Right renal pelvis (tissue), 4 donors: ENCODE measurements at places on chromosomes 4 and X.

DNA sequence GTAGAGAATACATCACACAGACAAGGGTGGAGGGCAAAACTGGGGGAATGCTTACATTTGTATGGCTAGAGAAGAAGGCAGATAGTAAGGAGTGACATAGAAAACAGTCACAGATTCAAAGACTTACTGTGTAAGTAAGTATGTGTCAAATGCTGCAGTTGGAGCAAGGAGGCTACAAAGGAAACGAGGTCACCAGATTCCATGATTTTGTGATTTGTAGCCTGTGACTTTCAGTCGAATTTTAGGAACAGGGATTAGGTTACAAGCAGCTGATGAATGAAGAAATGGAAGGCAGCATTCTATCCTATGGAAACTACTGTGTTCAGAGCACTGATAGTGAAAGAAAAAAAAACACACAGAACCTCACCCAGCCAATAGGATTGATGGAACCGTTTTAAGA, 407.9 kb downstream of the IL15 start:
- DNase-seq, result no peak

- DNase-seq, result no peak
Observed at GRCh38 chr4:17370818-17371217, 141.1 kb downstream of the QDPR start.

DNA sequence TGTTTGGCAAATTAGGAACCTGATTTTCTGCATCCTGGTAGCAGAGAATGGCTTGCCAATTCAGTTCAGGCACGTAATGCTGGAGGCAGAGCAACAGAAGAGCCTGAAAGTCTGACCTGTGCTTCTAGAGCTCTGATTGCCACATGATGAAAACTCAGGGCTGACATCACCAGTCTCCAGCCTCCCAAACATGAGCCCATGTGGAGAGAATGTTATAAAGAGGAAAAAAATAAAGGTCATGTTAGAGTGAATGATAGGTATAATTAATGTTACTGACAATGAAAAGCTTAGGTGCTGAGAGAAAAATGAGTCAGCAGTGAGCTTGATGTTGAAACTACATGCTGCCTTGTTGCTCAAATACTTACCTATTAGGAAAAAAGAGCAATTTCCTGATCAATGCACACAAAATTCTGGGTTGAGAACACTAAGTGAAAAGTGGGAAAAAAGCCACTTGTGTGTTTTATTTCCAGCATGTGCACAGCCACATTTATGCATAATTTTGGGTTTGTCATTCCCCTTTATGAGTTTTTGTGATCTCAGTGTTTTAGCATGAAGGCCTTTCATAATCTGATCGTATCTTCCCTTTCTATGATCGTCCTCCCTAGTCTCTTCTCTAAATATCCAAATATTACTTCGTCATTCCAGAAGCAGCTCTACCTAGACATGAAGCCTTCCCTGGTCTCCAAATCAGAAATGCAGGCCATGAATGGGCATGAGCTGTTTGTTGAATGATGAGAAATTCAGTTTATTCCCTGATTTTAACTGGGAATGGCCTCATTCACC, 113.3 kb upstream of the CPEB2 start:
- DNase-seq, result no peak

- no peak for DNase-seq
Observed at GRCh38 chr4:1210241-1210841, 38.0 kb upstream of the SPON2 start.

- no peak for DNase-seq
Observed at GRCh38 chrX:99095965-99096635, 1314.0 kb downstream of the PCDH19 start.

DNA sequence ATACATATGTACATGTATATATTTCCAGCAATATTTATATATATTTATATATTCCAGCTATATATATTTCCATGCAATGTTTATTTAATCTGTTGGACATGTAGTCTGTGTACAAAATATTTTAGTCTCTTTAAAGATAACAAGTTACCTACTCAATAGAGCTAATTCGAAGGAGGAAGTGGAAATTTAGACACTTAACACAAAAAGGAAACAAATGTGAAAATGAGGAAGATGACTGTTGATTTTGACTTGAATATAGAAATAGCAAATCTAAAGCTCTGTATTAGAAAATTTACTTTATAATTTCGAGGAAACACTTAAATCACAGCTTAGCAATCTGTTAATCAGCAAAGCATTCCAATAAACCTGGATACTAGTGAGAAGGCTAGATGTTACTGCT, 1064.4 kb downstream of the PCDH7 start:
- no peak for DNase-seq

DNA sequence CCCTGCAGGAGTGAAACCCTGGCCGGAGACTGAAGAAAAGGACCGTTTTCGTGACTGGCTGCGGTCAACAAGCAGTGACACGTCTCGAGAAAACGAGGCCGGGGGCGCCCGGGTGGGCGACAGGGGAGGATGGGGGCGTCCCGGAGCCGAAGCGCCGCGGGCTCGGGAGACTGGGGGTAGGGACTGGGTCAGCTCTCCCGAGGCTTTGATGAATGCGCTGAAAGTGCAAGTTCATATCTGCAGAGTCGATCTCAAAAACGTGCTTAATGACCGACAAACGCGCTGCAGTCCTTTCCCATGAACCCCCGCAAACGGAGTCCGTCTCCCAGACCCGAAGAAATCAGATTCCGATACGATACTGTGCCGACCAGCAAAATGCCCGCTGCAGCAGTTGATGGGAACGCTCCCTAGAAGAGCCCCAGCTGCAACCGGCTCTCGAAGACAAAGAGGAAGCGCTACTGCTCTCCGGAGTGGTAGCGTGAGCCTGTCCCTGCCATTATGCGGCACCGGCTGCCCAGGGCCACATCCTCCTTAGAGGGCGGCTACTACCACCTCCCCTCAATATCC, 806 bp upstream of the CD99L2 start:
- no peak for DNase-seq

DNA sequence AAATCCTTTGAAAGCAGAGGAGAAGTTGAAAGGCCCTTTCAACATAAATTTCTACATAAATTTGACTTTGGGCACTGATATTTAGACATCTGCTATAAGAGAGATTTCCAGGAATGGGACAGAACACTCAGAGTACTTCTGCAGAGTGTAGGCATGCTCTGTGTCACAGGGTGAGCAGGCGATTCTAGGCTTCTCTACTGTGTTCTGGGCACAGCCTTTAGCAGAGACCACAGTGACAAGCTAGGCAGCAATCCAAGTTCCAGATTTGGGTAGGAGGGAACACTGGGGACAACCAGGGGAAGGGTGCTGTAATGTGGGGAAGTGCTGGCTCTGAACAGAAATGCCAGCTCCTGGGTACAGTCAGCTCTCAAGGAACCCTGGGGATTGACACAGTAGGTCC, 6.9 kb downstream of the MAGEA10 start:
- DNase-seq, result no peak

GRCh38 chr4:169634975-169635374, 14.6 kb downstream of the CLCN3 start:
- DNase-seq, result no peak

- DNase-seq, result peak; percentile 53
Observed at GRCh38 chr4:71186566-71187403, 152.0 kb upstream of the SLC4A4 start.
